ENCODE measurements at places on chromosomes 3 and 15.

DNA sequence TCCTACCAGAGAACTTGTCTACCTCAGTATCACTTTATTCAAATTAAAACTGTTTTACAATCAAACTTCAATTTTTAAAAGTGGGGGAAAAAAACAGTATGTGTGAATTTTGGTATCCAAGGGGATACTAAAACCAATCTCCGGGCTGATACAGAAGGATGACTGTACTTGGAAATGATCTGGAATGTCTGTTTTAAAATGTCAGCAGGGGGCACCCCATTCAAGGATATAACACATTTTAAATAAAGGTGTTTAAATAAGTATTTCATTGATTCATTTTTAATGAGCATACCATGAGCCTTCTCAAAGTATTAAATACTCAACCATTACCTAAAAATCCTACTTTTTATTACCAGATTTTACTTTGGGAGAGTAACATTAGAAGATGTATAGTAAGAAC, 67.9 kb downstream of the ULK4 start:
- DNase-seq = peak; percentile 15
- H3K4me3 ChIP-seq = no peak overlapping the region
- no peaks in the 10 kb centered on the region for H3K36me3 ChIP-seq
- no peak overlapping the region for H3K27ac ChIP-seq
- no peaks in the 10 kb centered on the region for H3K27me3 ChIP-seq

- peaks cover 10% of the 10 kb centered on the region for H3K4me1 ChIP-seq
- H3K27me3 ChIP-seq = no peaks in the 10 kb centered on the region
- no peak overlapping the region for H3K4me3 ChIP-seq
- no peak for DNase-seq
- H3K27ac ChIP-seq = no peak overlapping the region
Observed at GRCh38 chr15:40936709-40937666, 7.8 kb downstream of the DLL4 start.

GRCh38 chr3:12998648-12999047, 74.6 kb downstream of the IQSEC1 start:
- H3K27ac ChIP-seq = peak overlapping the region; percentile 39
- no peaks in the 10 kb centered on the region for H3K27me3 ChIP-seq
- no peak overlapping the region for H3K4me3 ChIP-seq
- H3K36me3 ChIP-seq = no peaks in the 10 kb centered on the region
- DNase-seq = no peak
- H3K4me1 ChIP-seq = peaks cover 33% of the 10 kb centered on the region

- no peak overlapping the region for H3K27ac ChIP-seq
- no peak for DNase-seq
- no peaks in the 10 kb centered on the region for H3K36me3 ChIP-seq
- no peaks in the 10 kb centered on the region for H3K27me3 ChIP-seq
- no peak overlapping the region for H3K4me3 ChIP-seq
- H3K4me1 ChIP-seq = peaks cover 3% of the 10 kb centered on the region
Observed at GRCh38 chr3:186509423-186509822, 34.8 kb downstream of the CRYGS start.

DNA sequence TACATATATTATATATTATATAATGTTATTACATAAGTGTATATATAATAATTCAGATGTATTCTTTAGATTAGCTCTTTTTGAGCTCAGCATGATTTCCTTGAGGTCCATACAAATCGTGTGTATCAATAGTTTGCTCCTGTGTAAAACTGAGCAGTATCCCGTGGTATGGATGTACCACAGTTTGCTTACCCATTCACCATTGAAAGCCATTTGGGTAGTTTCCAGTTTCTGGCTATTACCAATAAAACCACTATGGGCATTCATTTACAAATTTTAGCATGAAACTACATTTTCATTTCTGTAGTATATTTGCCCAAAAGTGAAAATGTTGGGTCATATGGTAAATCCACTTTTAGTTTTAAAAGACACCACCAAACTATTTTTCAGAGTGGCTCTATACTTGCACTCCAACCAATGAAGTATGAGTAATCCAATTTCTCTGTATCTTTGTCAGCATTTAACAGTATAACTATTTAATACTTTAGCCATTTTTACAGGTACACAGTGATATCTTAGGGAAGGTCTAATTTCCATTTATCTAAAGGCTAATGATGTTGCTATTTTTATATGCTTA, 1361.4 kb upstream of the GBE1 start:
- H3K36me3 ChIP-seq = no peaks in the 10 kb centered on the region
- no peak overlapping the region for H3K4me3 ChIP-seq
- no peak overlapping the region for H3K27ac ChIP-seq
- no peaks in the 10 kb centered on the region for H3K4me1 ChIP-seq

DNA sequence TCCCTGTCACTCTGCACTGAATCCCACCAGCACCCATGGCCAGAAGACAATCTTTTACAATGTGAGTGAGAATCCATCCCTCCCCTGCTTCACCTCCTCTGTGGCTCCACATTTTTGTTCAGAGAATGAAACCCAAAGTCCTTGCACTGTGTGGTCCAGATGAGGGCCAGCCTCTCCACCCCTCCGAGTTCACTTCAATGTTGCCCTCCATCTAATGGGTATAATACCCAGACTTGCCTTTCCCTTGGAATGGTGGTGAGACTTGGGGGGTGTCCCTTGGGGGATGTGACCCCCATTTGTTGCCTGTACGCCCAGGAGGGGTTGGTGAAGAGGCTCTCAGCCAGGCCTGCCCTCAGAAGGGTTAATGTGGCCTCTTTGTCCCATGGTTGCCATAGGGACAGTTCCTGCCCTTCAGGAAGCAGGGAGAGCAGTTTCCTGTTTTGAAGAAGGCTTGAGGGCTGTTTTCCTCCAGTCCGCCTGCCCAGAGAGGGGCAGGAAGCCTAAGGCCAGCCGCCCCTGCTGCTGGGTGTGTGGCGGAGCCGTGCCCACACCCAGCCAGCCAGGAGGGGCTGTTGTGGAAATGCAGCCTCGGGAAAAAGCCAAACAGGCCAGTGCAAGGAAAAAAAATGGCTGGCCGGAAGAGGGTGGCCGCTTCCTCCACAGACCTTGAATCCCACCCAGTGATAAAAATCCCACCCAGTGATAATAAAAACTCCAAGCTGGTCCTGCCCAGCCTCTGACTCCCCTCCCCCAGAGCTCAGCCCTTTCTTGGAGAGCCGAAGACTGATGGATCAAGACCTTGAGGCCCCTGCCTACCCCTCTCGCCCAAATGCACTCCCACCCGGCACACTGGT, 14.6 kb upstream of the FGD5 start:
- no peak overlapping the region for H3K4me3 ChIP-seq
- no peaks in the 10 kb centered on the region for H3K36me3 ChIP-seq
- H3K27ac ChIP-seq = no peak overlapping the region
- peaks cover 3% of the 10 kb centered on the region for H3K27me3 ChIP-seq
- no peak for DNase-seq

DNA sequence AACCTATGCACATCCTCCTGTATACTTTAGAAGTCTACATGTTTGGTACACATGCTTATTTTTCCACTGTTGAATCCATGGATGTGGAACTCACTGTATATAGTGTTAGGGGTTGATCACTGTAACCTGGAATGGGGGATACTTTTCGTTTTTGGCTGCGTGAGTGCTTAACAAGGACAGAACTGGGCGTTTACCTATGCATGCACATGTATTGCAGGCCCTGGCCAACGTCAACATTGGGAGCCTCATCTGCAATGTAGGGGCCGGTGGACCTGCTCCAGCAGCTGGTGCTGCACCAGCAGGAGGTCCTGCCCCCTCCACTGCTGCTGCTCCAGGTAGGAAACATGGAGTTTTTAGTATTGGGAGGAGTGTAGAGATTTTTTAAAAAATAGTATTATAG, 2.3 kb downstream of the RPLP1 start:
- peak overlapping the region; percentile 38 for H3K27ac ChIP-seq
- DNase-seq = no peak
- H3K36me3 ChIP-seq = no peaks in the 10 kb centered on the region
- H3K4me1 ChIP-seq = peaks cover 33% of the 10 kb centered on the region

DNA sequence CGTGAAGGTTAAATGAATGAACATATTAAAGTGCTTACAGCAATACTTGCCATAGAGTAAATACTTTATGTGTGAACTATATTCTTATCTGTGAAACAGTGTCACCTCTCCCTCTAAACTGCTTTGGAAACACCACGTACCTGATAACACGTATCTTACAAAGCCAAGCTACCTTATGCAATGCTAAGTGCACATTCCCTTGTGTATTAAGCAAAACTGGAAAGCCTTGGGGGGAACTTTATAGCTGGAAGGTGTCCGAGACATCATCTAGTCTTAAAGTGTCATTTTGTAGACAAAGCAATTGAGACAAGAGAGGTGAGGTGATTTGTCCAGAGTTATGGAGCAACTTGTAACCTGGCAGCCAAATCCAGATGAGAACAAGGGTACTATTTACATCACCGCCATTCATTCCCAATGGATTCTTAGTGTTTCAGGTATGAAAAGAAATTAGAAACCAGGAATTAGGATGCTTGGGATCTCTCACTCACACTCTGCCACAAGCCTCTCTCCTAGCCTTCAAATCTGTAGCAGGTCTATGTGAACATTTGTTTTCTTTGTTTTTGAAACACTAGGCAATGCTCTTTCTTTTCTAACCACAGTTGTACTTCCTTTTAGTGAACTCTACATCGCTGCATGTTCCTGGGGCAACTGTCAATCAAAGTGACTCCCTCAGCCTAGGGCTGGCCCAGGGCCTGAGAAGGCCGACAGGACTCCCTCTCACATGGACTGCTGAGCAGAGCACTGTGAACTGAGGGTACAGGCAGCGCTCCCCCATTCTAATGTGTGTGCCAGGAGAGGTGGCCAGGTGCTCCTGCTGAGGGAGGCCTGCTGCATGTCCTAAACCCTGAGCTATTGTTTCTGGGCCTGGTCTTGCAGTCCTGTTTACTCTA, 13.9 kb upstream of the MGLL start:
- H3K4me1 ChIP-seq = no peaks in the 10 kb centered on the region
- no peaks in the 10 kb centered on the region for H3K27me3 ChIP-seq
- no peak for DNase-seq

GRCh38 chr3:149401926-149402310, 24.5 kb upstream of the TM4SF1 start:
- no peak overlapping the region for H3K4me3 ChIP-seq
- no peak overlapping the region for H3K27ac ChIP-seq
- H3K4me1 ChIP-seq = no peaks in the 10 kb centered on the region
- H3K27me3 ChIP-seq = no peaks in the 10 kb centered on the region
- DNase-seq = no peak
- no peaks in the 10 kb centered on the region for H3K36me3 ChIP-seq

GRCh38 chr15:55484917-55485672, 22.9 kb downstream of the DNAAF4 start:
- H3K27ac ChIP-seq = no peak overlapping the region
- DNase-seq = no peak
- H3K4me1 ChIP-seq = no peaks in the 10 kb centered on the region
- no peaks in the 10 kb centered on the region for H3K36me3 ChIP-seq
- H3K4me3 ChIP-seq = no peak overlapping the region
- H3K27me3 ChIP-seq = no peaks in the 10 kb centered on the region

DNA sequence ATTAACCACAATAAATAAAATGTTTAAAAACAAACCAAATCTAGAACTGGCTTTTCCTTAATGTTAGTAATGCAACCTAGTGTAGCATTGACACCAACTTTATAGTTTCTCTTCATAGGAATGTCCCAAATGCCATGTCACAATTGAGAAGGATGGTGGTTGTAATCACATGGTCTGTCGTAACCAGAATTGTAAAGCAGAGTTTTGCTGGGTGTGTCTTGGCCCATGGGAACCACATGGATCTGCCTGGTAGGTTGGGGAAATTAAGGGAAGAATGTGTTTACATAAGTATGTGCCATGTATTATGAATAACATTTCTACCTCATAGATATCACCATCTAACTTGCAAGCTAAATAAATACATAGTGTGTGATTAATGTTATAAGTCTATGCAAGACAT, 84.4 kb upstream of the GOLGA6B start:
- peaks cover 3% of the 10 kb centered on the region for H3K36me3 ChIP-seq
- no peak overlapping the region for H3K27ac ChIP-seq
- H3K27me3 ChIP-seq = no peaks in the 10 kb centered on the region
- H3K4me1 ChIP-seq = no peaks in the 10 kb centered on the region
- H3K4me3 ChIP-seq = no peak overlapping the region

GRCh38 chr3:99929745-99930139, 112.1 kb downstream of the CMSS1 start:
- no peaks in the 10 kb centered on the region for H3K36me3 ChIP-seq
- H3K4me3 ChIP-seq = no peak overlapping the region

DNA sequence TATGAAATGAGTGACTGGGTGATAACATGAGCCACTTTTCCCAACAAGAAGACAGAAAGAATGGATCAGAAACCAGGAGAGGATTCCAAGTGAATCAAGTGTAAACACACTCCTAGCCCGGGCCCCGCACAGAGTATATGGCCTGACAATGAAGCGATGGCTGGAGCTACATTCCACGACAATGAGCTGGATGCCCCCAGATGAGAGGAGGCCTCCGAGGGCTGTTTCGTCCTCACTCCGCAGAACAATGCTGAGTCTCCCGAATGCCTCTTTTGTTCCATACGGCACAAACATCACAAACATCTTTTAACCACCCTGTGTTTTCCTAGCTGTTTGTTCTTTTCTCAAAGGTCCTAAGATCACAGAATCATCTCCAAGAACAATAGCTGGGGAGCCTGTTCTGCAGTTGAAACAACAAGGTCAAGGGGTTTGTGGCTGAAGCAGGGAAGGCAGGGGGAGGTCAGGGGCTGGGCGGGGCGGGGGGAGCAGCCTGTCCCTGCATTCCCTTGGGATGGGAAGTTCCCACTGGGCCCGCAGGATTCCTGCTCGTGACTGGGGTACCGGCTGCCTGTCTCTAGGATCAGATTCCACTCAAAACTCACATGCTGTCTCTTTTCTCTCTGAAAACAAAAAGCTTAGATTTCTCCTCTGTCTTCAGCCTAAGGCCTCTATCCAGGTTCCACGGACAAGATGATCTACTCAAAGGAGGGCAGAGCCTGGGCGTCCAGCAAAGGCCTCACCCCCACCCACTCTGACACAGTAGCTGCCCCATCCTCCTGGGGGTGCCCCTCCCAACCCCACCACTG, 151.3 kb downstream of the XXYLT1 start:
- no peaks in the 10 kb centered on the region for H3K4me1 ChIP-seq
- H3K27ac ChIP-seq = no peak overlapping the region
- H3K4me3 ChIP-seq = no peak overlapping the region
- no peaks in the 10 kb centered on the region for H3K27me3 ChIP-seq
